ENCODE measurements at places on chromosomes 5 and 9. TPM values are rescaled to one million over a fixed set of nuclear protein-coding genes. Genes with fewer than 3 reads are reported as not detected.

NIM1K gene
- 1.3 TPM for polyA plus RNA-seq

NPR3 gene
- polyA plus RNA-seq = 8.1 TPM

CTNNAL1 gene
- 70.9 TPM for polyA plus RNA-seq

S1PR3 gene
- 21.3 TPM for polyA plus RNA-seq

INSL4 gene
- polyA plus RNA-seq = not detected

PRRX2 gene
- 37.4 TPM for polyA plus RNA-seq

LAMC3 gene
- polyA plus RNA-seq = not detected

DNA sequence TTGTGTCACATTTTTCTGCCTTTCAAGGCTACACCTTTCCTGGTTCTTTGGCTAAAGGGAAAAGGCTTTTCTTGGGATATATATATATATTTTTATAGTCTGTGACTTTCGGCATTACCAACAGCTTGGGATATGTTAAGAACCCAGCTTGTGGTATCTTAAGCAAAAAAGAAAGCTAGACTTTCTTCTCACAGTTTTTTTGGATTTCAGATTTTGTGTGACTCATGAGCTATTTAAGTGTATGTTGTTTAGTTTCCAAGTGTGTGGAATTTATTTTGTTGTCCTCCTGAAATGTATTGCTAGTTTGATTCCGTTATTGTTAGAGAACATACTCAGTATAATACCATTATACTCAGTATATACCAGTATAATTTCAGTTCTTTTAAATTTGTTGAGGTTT lies 64.8 kb downstream of the ERCC6L2 start:
- no peak for DNase-seq

GRCh38 chr9:131747352-131747751 lies 7.5 kb upstream of the RAPGEF1 start:
- peak; percentile 26 for DNase-seq

DNA sequence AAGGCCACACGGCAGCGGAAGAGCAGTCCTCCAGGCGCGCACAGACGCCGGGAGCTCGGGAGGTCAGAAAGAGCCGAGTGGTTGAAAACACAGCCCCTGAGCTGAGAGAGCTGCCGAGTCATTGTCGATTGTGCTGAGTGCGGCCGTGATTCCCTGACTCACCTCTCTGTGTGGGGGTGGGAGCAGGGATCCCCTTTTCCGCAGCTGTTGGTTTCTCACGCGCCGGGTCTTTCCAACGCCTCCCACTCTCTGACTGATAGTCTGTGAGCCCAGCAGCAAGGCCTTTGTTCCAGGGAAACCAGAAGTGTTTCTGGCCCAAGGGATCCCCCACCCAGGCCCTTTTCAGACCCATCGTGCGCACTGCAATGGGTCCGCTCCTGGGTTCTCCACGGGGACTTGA lies 97.3 kb downstream of the MRPL36 start:
- DNase-seq = no peak

- DNase-seq = no peak
Measured at GRCh38 chr5:115586525-115587146, 15.6 kb downstream of the TICAM2 start.

DNA sequence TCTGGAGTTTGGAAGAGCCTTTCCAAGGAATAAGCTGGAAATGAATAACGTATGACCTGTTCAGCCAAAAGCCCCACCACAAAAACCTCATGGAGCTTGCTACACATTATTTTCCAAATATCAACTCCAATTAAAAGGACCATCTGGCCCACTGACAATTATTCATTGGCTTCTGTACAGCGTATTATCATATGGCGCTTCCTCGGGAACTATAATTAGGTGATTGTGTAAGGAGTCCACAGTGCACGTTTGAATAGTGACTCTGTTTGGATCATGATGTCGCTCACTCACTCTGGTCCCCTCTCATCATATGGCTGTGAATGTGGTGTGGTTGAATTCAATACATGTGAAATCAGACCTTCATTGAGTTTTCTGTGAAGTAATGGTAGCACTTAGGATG lies 52.1 kb downstream of the GDNF start:
- no peak for DNase-seq

DNA sequence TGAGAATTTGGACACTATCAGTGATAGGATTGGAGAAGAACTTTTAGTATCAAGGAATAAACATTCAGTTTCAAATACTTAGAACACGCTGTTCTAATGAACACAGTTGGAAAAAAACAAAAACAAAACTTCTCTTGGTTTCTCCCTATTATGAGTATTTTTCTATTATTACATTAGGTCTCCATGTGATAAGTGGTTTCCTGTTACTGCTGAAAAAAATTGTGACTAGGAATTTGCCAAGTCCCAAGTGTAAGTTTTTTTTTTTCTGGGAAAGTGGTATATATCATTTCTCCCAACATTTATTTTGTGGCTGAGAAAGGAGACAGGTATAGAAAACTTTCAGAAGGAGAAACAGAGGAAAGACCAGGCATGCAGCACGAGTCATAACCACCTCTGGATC lies 41.1 kb downstream of the PCSK1 start:
- DNase-seq = no peak

GRCh38 chr5:28580616-28581015 lies 1542.2 kb upstream of the CDH9 start:
- DNase-seq = no peak

- no peak for DNase-seq
Measured at GRCh38 chr9:116154334-116154975, 864 bp downstream of the PAPPA start.

- no peak for DNase-seq
Measured at GRCh38 chr5:108623826-108624225, 123.9 kb upstream of the FER start.

- DNase-seq = no peak
Measured at GRCh38 chr5:107505763-107506534, 164.8 kb downstream of the EFNA5 start.

GRCh38 chr5:19240170-19240569 lies 747.8 kb downstream of the CDH18 start:
- DNase-seq = no peak

Data from BJ (cell line).